Stimulated activated CD8-positive, alpha-beta memory T cell treated with anti-CD3 and anti-CD28 coated beads, Interleukin-7, amount 100 ng/mL, for 4 hours (primary cell): ENCODE measurements at places on chromosomes 7 and 10.

DNA sequence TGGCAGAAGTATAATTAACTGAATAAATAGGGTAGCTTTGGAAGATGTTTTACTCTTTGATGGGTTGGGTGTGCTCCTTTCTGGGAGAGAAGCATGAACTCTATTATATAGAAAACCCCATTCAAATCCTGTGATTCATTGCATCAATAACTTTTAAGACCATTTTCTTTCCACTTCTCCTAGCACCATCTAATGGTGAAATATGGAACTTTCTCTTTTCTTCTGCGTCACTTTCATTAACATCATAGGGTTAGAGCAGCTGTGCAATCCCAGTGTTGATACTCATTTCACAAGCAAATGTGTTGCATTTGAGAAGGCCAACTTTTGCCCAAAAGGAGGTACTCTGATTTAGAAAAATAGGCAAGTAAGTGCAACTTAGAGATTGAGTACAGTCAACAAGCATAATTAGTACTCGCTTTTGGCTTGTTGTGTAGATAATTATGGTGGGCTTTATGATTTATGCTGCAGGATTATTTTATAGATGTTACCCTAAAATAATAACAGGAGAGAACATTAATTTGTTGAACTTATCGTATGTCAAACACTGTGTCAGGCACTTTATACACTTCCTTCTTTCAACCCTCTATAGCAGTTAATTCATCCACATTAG is 92.9 kb downstream of the CPED1 start:
- DNase-seq, result no peak

DNA sequence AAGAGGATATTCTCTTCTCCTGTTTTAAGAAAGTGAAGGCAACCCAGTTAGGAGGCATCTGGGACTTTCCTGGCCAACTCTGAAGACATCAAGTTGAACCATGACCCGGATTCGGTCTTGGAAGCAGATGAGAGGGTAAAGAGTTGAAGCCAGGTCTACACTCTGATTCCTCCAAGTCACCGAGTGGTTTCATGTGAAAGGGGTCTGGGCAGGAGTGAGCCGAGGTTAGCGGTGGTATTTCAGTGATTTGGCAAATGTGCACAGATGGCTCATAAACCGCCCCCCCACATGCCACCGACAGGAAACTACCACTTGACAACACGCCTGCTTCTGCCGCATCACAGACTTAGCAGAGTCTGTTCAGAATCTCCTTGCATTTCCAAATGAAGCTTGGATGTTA is 11.4 kb upstream of the REPIN1 start:
- peak; percentile 71 for DNase-seq

- DNase-seq, result no peak
These were observed 102.9 kb downstream of the FAM204A start for GRCh38 chr10:118239236-118239630.

DNA sequence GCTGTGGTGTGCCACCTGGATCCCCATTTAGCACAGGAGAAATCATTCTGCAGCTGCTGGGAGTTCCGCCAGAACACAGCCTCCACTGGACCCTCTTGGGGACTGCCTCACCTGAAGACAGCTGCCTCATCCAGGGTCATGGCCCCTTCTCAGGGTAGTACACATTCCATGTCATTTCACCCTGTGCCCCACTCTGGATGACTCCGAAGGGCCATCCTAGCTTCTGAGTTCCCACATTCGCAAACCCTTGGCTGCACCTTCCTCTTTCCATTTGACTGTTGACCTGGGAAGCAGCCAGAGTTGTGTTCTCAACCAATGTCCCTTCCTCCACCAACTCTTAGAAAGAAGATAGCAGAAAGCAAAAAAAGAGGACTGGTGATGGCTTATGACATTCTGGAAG is 125.6 kb upstream of the TBX20 start:
- no peak for DNase-seq

- no peak for DNase-seq
These were observed 27.3 kb upstream of the MACC1 start for GRCh38 chr7:20244334-20245120.

DNA sequence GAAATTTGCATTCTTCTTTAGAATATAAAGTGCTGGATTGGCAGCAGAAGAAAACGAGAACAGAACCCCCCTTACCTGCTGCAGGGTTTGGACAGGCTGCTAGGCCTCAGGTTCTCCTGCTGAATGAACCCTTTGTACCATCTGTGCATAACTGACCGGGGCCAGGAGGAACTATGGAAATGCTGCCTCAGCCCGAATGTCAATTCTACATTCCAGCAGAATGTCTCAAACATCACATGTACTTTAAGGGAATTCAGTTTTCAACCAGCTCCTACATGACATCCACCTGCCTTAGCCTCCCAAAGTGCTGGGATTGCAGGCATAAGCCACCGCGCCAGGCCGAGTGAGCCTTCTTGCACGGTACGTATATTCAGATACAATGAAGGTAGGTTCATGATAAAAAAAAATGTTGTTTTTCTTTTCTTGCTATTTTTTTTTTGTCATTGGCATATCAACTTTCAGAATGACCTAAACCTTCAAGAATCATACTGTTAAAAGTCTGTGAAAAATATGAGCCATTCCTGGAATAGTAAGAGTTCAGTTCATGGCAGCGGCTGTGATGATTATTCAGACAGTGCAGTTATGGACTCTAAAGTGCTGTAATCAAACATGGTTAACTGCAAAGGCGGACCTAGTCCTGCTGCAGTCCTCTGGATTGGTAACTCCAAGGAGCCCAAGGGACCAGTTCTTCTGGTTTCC is 84.4 kb upstream of the TNS3 start:
- no peak for DNase-seq

GRCh38 chr7:55344840-55345239 is 20.3 kb upstream of the LANCL2 start:
- DNase-seq, result no peak

DNA sequence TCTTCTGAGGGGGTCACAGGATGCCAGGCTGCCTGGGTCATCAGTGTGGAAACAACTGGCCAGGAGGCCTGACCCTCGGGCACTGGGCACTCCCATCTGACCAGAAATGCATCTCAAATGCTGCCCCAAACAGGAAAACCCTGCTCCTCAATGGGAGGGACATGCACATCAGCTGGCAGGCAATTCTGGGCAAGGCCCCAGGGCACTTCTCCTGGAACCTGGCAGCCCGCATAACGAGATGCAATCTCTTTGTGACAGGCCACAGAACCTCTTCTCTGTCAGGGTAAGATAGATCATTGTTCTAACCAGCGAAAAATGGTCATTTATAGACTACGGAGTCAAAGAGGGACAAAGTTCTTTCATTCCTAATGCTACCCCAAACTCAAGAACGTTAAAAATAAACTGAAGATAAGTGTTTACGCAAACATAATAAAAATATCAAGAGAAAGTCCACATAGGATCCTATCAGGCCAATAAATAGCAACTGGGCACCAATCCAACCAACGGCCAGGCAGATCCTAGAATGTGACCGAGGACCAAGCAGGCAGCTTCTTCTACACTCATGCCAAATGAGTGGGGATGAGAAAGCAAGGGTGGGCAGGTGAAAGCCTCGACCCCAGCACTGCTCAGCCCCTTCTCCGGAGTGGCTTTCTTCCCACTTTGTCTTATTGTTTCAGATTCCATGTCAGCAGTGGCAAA is 212.3 kb downstream of the TCERG1L start:
- no peak for DNase-seq

- DNase-seq, result no peak
These were observed 47.6 kb downstream of the PAPSS2 start for GRCh38 chr10:87707254-87707653.

GRCh38 chr10:130739757-130740145 is 571.8 kb downstream of the TCERG1L start:
- no peak for DNase-seq

DNA sequence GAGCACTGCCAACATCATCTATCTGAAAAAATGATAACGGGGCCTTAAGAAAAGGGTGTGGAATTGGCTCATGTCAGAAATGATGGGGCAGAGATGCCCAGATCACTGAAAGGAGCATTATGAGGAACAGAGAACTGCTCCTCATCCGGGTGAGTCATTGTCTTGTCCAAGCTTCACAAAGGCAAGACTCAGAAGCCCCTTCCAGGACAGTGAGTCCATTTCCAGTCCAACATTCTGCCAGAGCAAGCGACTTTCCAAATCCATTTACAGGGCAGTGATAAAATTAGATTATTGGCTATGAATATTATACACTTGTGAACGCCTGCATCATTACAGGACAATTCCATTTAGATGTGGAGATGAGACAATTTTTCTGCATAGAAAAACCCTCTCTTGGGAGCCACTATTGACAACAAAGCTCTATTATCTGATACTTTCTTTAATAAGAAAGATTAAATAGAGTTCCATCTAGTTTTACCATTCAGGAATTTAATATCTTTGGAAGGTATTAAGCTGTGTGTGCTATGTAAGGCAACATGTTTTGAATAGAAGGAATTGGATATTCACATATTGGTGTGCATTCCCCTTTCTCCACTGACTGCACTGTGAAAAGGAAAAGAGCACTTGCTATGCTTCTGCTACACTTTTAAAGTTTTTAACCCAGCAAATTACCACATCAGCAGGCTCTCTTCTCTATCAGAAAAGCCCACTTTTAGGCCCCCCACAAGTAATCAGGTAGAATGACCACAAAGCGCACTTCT is 159.6 kb downstream of the NRP1 start:
- DNase-seq, result no peak

DNA sequence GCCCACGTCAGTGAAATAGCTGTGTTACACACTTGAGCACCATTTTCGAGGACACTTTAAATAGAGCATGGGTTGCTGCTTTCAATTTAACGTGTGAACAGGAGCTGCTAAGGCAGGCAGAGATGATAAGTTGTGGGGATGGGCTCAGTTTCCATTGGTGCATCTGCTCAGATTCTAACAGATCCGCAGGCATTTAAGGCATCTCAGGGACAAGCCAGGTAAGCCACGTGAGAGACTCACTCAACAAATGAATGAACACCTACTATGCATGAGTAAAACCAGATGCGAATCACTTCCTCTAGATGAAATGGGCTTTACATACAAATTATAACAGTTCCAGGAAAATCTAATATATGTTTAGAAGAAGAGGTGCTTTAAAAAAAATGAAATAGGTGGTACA is 34.6 kb downstream of the PLXNA4 start:
- no peak for DNase-seq

DNA sequence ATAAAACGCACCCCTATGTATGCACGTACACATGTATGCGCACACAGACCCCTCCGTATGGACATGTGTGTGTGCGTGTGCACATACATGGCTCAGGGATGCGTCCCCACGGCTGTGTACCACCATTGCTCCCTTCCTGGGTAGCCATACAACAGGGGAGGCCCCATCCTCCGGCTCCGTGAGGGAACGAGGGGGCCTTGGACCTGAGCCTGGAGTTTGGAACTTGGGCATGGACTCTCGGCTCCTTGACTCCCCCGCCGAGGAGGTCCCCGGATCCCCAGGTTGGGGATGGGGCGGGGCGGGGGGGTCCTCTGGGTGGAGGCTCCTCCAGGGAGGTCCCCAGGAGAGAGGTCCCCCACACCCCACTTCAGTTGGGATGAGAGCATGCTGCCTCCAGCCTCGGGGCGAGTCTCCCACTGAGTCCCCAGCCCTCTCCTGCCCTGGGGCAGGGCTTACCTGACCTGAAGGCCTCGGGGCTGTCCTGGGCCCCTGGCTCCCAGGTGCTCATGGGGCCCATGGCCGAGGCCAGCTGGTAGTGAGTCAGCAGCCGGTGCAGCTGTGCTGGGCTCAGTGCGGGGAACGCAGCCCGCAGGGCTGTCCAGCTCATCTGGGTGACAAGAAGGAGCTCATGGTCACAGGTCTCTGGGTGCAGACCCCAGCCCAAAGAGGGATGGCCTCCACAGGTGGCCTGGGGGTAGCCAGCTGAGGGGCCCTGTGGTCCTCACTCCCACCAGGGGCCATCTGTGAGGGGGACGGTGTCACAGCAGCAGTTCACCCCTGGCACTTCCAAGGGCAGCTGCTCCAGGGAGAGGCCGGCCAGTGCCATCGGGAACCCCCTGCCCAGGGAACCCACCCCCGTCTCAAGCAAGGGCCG is 29.9 kb downstream of the AP5Z1 start:
- DNase-seq, result no peak

DNA sequence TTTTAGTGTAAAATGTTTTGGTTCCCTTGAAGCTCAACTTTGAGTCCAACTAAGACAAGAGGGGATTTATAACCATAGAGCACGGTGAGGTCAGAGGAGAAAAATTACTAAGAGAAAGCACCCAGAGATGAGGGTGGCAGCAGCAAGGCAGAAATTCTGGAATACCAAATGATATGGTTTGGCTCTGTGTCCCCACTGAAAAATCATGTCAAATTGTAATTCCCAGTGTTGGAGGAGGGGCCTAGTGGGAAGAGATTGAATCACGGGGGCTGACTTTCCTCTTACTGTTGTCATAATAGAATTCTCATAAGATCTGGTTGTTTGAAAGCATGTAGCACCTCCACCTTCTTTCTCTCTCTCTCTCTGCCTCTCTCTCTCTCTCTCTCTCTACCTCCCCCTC is 19.4 kb upstream of the AKR1C1 start:
- no peak for DNase-seq

- DNase-seq, result no peak
These were observed 21.4 kb upstream of the RSBN1L start for GRCh38 chr7:77674878-77675277.

DNA sequence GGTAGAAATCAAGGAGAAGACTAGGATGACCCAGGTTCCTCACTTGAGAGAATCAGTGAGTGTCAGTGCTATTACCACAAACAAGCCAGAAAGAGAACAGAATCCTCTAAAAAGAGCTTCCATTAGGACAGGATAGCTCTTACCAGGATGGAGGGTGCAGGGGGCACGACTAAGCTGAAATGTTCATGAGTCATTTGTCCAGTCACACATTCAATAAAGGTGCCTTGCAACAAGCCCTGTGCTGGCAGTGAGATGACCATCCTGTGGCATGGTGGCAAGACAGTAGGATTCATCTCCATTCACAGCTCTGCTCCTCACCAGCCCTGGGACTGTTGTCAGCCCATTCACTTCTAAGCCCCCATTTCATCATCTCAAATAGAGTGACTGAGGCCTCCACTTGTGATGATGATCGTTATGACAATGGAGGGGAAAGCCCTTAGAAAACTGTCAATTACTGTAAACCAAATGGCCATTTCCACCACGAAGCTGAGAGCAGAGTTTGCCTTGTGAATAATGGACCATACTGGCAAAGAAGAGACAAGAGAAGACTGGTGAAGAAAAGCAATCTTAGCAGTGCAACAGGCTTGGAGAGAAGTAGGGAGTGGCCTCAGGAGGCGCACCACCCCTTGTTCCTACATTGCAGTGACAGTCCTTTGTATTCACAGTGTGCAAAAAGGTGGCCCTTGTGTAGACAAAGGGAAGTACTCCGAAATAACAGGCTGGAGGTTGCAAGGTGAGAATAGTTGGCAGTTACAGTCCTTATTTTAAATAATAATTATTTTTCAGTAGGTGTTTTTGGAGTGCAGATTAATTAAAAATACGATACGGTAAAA is 9.0 kb upstream of the WIPF3 start:
- DNase-seq, result no peak

DNA sequence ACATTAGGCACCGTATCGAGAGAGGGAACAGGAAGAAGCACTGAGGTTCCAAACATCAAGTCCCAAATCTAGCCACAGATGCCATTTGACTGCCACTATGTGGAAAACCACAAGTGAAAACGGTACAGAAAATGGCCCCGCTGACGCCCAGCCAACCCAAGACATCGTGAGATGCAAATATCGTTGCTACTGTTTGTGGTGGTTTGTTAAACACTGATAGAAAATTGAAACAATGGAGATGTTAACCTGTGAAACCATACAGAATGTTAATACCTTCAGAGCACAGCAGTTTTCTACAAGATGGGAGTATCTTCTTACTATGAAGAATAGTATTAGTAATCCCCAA is 152.4 kb upstream of the LRRTM3 start:
- DNase-seq, result no peak

- DNase-seq, result no peak
These were observed 884 bp upstream of the SAP25 start for GRCh38 chr7:100574362-100575205.

GRCh38 chr7:50095634-50096033 is 2.6 kb upstream of the ZPBP start:
- DNase-seq, result no peak
